ENCODE measurements at places on chromosomes 6 and 20.

- no peak for DNase-seq
Measured at GRCh38 chr6:119129148-119129967, 50.9 kb upstream of the FAM184A start.

DNA sequence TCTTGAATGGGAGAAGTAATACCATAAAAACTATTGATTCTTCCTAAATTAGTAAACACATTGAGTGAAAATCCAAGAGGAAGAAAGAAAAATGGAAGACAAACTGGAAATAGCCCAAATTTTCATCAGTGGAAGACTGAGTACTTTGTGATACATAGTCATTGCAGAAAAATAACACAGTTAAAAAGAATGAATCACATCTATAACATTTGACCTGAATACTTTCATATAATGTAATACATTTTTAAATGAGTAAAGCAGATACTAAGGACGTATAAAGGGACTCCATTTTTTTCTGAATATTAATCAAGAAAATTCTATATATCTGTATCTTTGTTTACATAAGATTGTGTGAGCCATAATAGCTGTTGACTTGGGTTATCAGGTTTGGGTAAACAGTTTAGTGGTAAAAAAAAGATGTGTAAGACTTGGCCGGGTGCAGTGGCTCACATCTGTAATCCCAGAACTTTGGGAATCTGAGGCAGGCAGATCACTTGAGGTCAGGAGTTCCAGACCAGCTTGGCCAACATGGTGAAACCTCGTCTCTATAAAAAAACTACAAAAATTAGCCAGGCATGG lies 4.3 kb upstream of the SLC17A2 start:
- DNase-seq: no peak

DNA sequence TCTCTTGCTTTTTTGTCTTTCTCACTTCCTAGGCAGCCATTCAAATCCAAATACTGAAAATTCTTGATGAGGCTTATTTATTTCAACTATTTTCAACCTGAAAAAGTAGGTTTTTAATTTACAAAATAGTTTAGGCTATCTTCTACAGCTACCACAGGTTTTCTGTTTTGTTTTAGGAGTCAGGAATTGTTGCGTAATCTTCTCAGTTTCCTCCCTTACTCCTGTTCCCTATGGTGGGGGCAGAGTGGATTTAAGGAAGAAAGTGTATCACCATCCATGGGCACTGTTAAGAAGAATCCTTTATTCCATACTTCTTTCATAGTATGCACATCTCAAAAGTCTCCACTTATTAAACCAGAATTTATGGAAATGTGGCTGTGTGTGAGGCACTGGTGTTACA lies 182.4 kb downstream of the KHDC1L start:
- no peak for DNase-seq

DNA sequence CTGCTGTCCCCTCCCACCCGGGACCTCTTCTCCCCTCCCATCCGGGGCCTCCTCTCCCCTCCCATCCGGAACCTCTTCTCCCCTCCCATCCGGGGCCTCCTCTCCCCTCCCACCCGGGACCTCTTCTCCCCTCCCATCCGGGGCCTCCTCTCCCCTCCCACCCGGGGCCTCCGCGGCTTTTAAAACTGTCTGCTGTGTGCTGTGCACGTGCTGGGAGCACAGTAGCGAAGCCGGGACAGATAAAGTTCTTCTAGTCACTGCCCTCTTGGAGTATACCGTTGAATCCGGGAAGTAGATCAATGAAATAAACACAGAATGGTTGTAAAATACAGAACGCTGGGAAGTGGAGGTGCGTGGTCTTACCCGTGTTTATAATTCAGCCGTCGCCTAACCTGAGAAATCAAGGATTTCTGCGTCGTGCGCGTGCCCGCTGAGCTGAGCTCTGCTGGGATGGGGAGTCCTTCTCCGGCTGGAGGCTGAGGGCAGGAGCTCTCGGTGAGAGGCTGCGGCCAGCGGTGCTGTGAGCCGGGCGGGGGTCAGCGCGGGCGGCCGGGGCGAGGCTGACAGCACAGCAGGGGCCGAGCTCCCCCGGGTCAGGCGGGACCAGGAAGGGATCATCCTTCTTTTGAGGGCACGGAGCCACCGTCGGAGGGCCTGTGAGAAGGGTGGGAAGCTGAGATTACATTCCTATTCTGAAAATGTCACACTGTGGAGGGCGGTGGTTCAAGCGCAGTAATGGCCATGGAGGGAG lies 19.6 kb upstream of the KIF25 start:
- DNase-seq: no peak

DNA sequence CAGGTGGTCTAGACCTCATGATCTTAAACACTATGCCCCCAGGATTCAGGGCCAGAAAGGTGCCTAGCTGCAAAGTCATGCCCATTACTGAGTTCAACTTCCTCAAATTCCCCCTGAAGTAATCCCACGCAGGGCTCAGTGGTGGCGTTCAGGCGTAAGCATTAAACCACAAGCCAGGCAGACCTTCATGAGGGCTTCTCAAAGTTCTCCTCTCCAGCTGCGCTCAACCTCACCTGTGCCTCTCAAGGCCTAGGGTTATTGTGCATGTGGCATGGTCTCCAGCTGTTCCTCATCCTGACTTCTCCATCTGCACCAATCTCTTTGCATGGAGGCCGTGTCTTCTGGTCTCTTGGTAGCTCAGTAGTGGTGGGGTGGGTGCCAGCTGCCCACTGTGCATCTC lies 113.6 kb downstream of the TSHZ2 start:
- DNase-seq: no peak

- no peak for DNase-seq
Measured at GRCh38 chr6:113859349-113860180, 2.4 kb downstream of the MARCKS start.

- DNase-seq: no peak
Measured at GRCh38 chr6:90500458-90500857, 86.4 kb downstream of the MAP3K7 start.

Data from C1 segment of cervical spinal cord (tissue), 14 donors.